ENCODE measurements at places on chromosomes 7 and 10.

GRCh38 chr7:134594877-134595276 is 46.0 kb downstream of the AKR1B15 start:
- DNase-seq, result no peak

GRCh38 chr7:1407892-1408291 is 51.4 kb downstream of the MICALL2 start:
- no peak for DNase-seq

DNA sequence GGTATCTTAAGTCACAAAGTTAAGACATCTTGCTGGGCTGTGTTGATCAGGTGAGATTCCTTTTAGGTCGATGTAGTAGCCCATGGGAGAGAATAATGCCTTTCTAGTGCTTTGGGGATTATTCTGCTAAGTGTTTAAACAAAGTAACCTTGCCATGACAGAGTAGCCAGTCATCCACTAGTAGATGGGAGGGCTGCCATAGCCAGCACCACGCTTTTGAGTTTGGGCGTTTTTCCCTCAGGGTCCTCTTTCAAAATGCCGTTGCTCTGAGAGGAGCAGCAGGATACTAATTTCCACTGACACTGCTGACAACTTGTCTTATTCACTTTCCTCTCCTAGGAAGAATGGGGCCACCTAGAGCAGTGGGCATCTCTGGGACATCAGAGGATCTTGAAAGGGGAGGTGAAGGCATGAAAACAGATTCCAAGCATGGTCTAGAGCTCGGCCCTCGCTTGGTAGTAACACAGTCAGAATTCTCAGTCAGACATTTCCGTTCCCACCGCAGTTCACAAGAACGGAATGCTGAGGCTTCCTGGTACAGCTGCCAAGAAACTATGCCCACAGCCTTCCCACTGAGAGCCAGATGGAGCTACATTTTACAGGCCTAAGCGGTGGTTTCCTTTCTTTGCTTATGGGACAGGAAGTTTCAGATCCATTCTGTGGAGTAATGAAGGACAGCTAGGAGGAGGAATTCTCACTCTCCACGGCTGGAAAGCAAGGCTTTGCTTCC is 15.3 kb upstream of the RSU1 start:
- no peak for DNase-seq

- DNase-seq, result no peak
Measured at GRCh38 chr10:74104996-74105395, 45.6 kb downstream of the AP3M1 start.

DNA sequence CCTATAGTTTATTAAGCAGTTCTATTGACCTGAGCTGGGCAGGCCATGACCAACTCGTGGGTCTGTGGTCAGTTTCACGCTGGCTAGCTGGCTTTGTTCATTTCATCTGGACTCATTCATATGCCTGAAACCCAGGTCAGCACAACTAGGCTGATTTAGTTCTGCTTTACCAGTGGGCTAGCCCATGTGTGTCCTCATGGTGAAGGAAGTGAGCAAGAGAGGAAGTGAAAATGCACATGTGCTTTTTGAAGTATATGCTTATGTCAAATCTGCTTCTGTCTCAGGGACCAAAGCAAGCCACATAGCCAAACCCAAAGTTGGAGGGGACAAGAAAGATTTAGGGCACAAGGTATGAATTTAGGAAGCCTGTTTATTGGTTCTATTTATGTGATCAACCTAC is 154.5 kb downstream of the RNF133 start:
- no peak for DNase-seq

DNA sequence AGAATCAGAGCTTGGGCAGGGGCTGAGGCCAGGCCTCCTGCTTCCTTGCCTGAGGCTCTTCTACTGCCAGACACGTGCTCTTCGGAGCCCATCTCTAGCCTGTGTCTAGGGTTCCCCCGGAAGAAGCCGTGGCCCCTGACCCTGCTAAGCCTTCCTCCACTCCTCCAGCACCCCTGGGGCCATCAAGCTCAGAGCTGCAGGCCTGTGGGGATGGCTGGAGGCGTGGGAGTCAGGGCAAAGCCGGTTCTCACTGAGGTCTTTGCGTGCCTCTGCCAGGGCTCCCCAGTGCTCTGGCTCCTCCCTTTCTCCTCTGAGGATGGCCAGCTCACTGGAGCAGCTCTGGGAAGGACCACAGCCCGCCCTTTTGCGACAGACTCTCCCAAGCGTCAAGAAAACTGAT is 34.4 kb downstream of the GHRHR start:
- no peak for DNase-seq

GRCh38 chr7:27316311-27316710 is 73.7 kb downstream of the EVX1 start:
- no peak for DNase-seq

DNA sequence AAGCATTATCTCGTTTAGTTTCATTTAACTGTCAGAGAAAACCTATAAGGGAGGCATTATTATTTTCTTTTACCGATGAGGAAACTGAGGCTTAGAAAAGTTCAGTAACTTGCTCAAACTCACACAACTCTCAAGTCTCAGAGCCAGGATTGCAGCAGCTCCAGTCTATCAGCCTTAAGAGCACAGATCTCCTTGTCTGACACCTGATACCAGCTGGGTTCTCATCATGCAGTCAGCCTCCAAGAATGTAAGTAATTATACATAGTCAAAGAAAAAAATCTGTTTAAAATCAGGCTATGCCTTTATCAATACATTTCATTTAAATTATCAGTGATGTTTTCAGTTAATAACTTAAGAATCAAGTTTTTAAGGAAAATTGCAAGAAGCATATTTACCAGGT is 236.6 kb upstream of the TCF7L2 start:
- no peak for DNase-seq

DNA sequence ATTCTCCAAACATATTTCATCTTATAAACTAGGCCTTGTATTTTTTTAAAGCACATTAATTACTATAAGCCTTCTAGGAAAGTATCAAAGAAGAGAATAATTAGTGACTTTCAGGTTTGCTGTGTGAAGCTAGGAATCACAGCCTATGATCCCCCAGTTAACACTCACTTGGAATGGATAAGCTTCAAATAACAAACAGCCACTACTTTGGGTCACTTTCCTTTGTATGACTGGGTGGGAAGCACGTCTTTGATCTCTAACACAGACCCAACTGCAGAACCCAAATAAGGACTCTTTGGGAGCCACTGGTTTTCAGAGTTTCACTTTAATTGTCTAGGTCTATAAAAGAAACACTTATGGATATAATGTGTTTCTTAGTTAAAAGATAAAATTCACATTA is 769.3 kb downstream of the MAGI2 start:
- DNase-seq, result no peak

GRCh38 chr10:43380610-43381222 is 9.3 kb downstream of the FXYD4 start:
- no peak for DNase-seq

- DNase-seq, result no peak
Measured at GRCh38 chr7:114150689-114151088, 231.9 kb upstream of the PPP1R3A start.

Measured in activated T-helper 1 cell treated with anti-CD3 and anti-CD28 coated beads, Interleukin-2, amount 50 U/mL, for 16 hours (primary cell).